ENCODE measurements at places on chromosomes 11 and 22.

DNA sequence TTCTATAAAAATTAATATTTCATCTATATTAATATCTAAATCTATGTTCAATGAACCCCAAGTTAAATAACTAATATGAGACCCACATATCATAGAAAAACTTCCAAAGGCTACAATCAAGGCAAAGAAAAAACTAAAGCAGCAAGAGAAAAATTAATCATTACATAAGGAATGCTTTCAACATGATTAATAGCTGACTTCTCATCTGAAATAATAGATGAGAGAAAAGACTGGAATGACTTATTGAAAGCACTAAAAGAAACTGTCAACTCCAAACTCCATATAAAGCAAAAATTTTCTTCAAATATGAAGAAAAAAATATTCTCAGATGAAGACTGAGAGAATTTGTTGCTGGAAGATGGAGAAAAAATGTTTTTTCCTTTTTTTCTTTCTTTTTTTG lies 13.0 kb downstream of the TRIM5 start:
- DNase-seq = no peak

- DNase-seq = peak; percentile 90
Observed at GRCh38 chr11:20342347-20343141, 21.0 kb upstream of the HTATIP2 start.

DNA sequence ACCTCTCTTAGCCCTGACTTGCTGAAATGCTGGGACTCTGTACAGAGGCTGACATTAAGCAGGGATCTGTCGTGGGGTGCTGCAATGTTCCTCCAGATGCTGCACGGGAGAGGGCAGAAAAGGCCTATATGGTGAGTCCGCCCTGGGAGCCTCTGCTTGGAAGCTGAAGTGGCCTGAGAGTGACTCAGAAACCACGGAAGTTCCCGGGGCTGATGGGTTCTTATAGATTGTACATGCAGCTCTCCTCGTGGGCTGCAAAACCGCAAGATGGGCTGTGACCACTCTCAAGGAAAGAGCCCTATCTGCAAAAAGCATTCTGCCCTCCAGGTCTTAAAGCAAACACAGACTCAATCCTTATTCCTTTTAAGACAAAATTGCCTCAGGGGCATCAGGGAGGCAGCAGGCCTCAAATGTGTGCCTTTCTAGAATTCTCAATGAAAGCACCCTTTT lies 5.8 kb upstream of the SLC43A3 start:
- no peak for DNase-seq

- no peak for DNase-seq
Observed at GRCh38 chr11:88326099-88326498, 11.4 kb downstream of the CTSC start.

DNA sequence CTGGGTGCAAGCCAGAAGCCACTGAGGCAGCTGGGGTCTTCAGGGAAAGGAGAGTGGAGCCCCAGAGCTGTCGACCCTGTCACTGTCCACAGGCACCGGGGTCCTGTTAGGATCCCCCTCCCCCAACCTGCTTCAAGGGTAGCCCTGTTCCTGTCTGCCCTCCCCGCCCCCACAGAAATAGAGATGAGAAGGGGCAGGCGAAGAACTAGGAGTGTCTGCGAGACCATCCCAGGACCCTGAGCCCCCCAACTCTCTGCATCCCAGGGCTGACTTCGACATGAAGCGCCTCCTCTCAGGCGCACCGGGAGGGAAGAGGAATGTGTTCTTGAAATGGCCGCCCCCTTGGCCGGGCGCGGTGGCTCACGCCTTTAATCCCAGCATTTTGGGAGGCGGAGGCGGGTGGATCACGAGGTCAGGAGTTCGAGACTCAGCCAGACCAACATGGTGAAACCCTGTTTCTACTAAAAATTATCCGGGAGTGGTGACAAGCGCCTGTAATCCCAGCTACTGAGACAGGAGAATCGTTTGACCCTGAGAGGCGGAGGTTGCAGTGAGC lies 607 bp upstream of the ZNF70 start:
- DNase-seq = no peak

DNA sequence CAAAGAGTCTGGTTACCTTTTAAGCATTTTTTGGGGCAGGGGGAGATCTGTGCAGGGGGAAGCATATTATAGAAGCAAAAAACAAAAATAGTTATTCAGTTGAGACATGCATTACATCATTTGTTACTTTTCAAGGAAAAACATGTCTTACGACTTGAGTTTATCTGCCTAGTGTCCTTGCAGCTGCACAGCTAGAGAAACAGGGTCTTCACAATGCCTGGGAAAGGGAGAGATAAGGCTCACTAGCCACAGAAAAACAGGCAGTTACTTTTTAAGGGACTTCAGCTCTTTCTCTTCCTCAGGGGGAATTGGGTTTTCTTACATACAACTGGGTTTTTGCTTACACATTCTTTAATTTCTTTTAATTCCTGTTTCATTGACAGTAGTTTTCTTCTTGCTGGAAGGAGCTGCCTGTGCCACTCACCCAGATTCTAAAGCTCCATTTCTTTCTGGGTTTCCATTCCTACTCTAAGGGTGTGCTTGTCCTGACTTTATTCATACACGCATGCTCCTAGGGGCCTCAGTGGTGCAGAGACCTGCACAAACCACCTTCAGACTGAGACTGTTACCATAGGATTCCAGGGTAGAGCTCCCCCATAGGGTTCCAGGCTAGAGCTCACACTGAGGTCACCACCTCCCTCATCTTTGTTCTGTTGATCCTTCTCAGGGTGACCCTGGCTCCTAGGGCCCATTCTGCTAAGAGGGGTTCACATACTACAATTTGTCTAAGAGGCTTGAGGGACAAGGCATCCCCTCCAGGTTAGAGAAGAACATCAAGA lies 14.7 kb upstream of the UBQLNL start:
- DNase-seq = no peak

GRCh38 chr11:114359342-114359741 lies 41.0 kb downstream of the C11orf71 start:
- no peak for DNase-seq
